ENCODE measurements at places on chromosomes 4 and X.

DNA sequence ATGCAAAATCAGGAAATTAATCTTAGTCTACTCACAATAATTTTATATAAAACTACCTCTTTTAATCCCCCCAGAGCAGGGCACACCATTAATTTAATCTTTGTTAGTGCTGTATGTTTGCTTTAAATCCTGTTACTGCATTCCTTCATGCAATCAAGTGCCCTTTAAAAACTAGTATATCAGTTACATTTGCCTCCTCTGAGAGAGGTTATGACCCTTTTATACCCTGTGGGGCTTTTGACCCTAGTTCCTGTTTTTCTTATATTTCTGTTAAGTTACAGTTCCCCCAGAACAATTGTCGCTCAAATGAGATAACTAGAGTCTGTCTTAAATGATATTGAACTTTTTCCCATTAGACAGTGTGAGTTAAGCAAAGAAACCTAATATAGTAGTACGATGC lies 46.2 kb downstream of the GPC4 start:
- no peak for DNase-seq

DNA sequence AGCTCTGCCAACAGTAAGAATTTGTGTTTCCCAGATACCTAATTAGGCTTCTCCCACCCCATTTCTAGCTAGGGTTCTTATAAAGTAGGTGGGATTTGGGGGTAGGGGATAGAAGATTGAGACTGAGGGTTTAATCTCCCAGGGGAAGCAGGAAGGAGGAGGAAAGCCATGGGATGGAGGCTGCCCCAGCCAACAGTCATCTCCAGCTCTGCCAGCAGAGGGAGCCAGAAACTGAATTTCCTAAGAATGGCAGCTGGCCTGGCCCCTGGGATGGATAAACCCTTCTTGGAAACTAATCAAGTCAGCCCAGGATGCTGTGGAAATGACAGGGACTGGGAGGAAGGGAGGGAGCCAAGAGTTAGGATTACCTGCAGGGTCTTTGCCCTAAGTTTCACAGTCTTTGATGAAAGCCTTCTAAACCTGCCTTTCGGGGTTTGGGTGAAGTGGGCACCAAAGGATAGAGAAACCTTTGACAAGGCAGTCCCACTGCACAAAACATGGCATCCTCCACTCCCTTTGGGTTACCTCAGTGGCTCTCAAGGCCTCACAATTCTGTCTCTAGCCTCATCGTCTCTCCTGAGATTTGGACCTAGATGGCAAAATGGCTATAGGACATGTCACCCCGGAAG lies 6.7 kb upstream of the ERCC6L start:
- peak; percentile 62 for DNase-seq

- DNase-seq: no peak
These were observed 659.4 kb downstream of the PCDH19 start for GRCh38 chrX:99750721-99751120.

- no peak for DNase-seq
These were observed 29.1 kb downstream of the PFKFB1 start for GRCh38 chrX:54964766-54965497.

DNA sequence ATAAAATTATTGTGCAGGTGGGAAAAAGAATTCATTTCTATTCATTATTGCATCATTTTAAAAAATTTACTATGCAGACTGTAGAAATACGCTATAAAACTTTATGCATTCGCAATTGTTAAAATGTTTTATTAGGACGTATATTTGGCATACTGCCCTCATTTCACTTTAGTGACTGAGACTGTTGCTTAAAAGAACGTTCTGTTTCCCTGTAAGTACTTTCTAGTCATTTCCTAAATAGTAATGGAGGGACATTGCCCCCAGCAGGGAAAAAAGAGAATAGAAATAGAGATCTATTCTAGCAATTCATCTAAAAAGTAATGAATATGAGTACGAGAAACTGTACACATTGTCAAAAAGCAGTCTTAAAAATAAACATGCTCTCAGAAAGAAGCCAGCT lies 1295.8 kb upstream of the TENM3 start:
- DNase-seq: no peak

- DNase-seq: no peak
These were observed 719.0 kb upstream of the FRG1 start for GRCh38 chr4:189221691-189222090.

DNA sequence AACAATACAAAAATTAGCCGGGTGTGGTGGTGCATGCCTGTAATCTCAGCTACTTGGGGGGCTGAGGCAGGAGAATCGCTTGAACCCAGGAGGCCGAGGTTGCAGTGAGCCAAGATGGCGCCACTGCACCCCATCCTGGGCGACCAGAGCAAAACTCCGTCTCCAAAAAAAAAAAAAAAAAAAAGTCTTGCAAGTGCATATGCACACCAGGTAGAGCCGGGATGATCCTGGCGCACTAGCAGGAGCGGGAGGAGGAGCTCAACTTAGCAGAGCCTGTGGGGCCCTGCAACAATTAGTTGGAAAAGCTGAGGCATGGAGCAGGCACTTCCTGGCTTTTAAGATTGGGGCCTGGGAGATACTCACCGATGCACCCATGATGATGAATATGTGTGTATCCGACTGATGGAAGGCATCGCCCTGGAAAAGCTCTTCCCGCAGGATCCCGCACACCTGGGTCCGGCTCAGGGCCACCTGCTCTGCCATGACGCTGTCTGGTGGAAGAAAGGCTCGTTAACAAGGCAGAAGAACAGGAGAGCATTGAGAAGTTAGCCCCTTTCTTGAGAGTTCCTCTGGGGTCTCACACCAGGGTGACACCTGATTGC lies 872 bp downstream of the G6PD start:
- DNase-seq: no peak

DNA sequence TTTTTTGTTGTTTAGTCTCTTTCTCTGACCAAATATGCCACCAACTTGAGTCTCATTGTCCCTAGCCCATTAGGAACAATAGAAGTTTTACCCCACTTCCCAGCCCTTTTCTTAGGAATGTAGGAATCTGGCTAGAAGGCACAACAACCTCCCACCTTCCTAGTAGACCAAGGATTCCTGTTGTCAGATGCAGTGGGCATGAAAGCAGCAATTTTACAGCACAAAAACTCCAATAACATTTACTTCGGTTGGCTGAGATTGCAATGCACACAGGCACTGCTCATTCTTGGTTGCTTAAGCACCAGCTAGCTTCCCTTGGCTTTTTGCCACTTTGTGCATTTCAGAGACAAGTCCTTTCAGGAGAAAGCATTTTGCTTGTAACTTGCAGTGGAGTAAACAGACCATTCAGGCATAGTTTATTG lies 312.8 kb downstream of the TENM3 start:
- no peak for DNase-seq

- DNase-seq: no peak
These were observed 979 bp downstream of the EFNB1 start for GRCh38 chrX:68829582-68830418.

DNA sequence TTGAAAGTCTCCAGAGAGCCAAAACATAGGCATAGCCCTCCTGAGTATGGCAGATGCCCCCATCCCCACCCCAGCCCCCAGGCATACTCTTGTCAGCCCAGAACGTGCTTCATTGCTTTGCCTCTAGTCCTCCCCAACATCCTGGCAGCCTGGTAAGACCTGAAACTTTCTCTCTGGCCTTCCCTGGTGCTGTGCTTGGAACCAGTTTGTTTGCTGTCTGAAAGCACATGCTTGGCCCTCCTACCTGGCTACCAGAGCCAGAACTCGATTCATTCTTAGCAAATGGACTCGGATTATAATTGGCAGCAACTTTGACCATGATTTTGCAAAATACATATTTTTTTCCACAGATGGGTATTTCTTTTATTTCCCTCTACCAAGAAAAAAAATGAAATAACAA lies 248.1 kb downstream of the USP46 start:
- no peak for DNase-seq

DNA sequence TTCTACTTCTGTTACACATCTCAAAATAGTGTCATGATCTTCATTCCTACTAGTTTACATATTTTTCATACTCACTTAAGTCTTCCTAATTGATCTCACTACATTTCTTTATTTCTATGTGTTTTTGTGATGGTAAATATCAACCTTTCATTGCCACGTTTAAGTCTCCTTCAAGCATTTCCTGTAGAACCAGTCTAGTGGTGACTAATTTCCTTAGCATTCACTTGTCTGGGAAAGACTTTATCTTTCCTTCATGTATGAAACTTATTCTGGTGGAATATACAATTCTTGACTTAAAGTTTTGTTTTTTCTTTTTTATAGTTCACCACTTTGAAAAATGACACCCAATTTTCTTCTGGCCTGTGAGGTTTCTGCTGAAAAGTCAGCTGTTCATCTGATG lies 181.4 kb upstream of the NEIL3 start:
- DNase-seq: no peak

DNA sequence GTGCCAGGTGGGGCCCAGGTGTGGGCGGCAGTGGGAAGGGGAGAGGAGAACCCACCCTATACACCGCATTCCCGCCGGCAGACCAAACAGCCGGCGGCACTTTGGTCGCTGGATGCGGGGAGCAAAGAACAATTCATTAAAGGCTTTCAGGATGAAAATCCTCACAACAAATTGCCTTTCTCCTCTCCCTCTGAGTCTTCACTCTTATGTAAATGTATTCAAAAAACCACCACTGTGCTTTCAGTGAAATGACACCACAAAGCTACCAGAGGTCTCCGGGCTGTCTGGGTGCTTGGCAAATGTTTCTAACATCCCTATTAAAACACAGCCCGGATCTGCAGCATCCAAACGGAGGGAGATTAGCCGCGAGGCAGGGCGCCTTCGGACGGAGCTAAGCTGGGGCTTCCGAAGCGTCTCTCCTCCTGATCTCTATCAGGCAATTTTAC lies 171.8 kb upstream of the TBL1X start:
- DNase-seq: no peak

DNA sequence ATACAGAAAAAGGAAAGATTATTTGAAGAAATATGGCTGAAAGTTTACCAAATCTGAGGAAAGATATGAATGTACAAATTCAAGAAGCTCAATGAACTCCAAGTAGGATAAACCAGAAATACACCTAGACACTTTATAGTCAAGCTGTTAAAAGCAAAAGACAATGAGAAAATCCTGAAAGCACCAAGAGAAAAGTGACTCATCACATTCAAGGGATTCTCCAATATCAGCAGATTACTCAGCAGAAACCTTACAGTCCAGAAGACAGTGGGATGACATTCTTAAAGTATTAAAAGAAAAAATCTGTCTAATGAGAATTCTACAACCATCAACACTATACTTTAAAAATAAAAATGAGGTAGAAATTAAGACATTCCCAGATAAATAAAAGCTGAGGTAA lies 223.8 kb upstream of the ZCCHC13 start:
- DNase-seq: no peak

DNA sequence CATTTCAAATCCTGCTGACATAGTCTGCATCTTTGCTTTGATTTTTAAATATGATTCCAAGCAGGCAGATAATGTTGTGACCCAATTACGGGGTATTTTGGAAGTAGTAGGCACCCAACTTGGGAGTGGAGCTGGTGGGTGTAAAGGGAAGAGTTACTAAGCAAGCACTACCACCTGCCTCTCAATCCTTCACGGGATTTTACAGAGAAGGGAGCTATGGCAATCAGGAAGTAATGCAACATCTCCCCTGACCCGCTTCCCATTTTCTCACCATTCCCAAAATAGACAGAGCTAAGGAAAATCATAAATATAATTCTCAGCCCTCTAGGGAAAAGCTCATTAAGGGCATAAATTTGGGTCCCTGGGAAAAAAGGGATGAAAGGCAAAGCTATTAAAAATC lies 9.2 kb downstream of the APBB2 start:
- DNase-seq: no peak

- DNase-seq: no peak
These were observed 34.7 kb downstream of the CCNI start for GRCh38 chr4:77040854-77041725.

DNA sequence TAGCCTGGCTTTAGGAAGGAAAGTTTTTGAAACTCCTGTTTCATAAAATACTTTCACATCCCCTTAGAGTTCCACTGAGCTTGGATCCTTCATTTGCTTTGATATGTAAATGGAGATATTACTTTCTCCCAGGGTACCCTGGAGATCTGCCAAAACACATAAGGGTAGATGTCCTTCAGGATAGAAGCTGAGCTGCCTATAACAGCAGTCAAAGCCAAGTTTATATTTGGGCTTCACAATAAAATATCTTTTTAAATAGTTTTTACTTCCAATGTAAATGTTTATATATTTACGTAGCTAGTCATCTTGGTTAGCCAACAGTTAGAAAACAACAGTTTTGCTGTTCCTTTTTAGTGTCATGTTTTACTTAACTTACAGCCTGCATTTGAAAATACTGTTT lies 742.3 kb upstream of the POU3F4 start:
- DNase-seq: no peak

- DNase-seq: no peak
These were observed 1.2 kb downstream of the ATP10D start for GRCh38 chr4:47486231-47486673.

GRCh38 chr4:31379364-31379763 lies 659.2 kb downstream of the PCDH7 start:
- DNase-seq: no peak

DNA sequence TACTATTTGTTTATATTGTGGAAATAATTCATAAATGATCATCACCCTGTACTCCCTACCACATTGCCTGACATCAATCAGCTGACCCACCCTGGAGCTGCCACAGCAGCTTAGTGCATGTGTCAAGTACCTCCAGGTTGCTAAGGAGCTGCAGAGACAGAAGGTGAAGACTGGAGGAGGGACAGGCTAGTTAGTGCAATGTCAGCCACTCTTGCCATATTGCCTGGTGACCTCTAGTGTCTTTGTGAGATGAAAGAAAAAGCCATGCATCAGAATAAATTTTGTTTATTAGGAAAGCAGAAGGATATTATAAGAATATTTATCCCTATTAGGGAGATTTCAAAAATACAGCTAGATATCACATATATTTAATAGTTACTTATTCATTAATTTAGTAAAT lies 243.9 kb upstream of the FAT4 start:
- DNase-seq: no peak

- no peak for DNase-seq
These were observed 181.6 kb upstream of the LEF1 start for GRCh38 chr4:108350332-108350731.

DNA sequence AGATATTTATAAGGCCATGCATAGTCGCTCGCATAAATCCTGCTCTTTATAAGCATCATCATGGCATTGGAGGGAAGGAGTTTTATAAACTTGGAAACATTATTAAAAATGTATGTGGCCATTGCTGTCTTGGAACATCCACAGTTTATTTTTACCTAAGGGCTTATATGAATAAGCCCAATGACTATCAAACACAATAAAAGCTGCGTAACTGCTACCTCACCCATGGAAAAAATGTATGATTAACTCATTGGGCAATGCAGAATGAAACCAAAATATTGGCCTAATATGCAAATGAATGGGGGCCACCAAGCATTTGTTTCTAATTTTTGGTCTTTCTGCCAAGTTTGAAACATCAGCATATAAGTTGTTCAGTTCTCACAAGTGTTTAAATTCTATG lies 19.1 kb downstream of the GEMIN8 start:
- DNase-seq: no peak

DNA sequence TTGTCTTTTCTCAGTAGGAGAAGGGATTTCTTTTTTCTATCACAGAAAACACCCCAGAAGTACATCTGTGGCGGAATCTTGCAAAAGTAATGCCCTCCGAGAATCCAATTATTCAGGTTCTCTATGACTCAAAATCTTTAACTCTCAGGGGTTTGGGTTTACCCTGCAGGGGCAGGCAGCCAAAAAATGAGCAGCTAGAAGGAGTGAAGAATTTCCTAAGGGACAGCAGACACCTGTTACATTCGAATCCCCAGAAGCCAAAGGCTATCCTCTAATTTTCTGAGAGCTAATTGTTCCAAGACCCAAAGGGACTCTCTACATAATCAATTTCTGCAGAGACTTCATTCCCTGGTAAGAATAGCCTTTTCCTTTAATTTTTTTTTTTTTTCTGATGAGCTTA lies 27.5 kb upstream of the CBR4 start:
- no peak for DNase-seq

Measured in activated CD8-positive, alpha-beta memory T cell treated with anti-CD3 and anti-CD28 coated beads, Interleukin-2, amount 50 U/mL, for 48 hours (primary cell).